ENCODE measurements at places on chromosomes 3 and 15.

DNA sequence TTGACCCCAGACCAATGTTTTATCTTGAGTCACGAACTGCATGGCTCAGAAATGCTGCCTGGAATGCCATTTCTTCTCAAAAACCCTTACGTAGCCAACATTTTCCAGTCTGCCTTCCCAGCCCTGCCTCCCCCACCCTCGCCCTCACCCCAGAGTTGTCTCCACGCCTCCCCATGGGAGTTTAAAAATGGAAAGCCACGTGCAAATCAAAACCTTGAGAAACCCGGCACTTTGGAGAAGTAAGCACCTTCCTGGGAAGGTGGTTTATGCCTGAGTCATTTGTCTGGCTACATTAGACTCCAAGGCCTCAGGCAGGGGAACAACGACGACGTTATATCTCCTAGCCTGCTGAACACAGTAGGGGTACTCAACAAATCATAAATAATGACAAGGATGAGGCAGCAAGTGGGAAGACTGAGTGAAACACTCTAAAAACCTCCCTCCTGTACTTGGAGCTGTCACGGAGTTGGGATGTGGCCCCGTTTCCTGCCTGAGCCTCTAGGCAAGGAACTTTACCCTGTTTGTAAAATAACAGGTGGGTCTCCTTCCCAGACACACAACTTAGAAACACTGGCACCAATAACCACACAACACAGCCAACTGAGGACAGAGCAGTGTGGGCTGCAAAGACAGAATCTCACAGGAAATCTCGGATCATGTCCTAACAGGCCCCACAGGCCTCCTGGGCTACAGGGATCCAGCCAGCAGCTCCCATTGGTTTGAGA lies 179.1 kb downstream of the NTRK3 start:
- DNase-seq: no peak

DNA sequence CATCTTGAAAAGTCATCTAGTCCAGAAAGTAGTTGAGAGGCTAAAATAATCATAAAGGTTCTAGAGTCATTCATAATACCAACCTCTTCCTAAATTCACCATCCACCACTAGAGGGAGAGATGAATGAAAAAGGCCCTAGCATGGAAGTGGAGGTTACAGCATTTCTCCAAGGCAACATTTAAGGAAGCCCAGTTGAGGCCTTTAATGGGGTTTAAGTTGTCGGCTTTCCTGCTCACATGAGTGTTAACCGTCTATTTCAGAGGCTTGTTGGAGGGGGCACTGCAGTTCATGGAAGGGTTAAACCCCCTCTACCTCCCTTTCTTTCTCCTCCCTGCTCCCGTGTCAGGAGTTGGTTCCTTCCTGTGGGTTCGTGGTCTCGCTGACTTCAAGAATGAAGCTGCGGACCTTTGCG lies 3.8 kb upstream of the SLCO3A1 start:
- DNase-seq: peak; percentile 26

DNA sequence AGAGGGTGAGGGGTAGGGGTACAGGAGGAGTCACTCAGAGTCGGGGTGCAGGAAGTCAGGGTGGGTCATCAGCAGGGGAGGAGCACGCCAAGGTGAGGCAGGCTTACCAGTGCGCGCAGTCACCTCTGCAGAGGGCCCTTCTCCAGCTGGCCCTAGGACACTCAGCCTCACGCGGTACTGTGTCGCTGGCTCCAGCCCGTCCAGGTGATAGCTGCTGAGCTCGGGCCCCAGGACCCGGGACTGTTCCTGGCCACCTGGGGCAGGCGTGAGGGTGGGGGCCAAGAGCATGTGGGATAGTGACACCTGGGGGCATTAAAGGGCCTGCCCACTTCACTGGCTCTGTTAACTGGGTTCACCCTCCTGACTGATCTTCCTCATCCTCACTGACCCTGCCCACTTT lies 7.4 kb downstream of the COL7A1 start:
- no peak for DNase-seq

- peak; percentile 17 for DNase-seq
These were observed 148.1 kb downstream of the WDR76 start for GRCh38 chr15:43974852-43975251.

GRCh38 chr3:45572755-45573154 lies 21.8 kb upstream of the LIMD1 start:
- no peak for DNase-seq

DNA sequence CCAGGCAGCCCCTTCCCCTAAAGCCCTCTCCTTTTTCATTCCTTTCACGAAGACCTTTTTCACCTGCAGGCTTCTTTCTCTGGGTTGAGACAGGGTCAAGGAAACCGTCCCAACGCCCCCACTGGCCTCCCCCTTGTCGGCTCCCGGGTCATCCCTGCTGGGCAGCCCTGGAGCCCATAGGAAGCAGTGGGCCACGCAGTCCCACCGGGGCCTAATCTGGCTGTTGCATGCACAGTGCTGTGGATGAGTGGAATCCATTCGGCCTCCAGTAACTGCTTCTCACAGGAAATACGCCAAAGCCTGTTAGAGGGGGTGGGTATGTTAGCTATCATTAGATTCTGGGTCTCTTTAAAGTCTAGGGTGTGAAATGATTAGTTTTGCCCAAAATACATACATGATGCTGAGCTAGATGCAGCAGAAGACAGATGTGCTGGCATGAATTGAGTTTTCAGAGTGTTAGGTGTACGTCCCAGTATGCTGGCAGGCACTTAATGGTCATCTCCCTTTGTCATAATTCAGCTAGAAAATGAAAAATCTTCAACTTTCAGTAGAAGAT lies 16.6 kb downstream of the LYSMD4 start:
- DNase-seq: no peak

DNA sequence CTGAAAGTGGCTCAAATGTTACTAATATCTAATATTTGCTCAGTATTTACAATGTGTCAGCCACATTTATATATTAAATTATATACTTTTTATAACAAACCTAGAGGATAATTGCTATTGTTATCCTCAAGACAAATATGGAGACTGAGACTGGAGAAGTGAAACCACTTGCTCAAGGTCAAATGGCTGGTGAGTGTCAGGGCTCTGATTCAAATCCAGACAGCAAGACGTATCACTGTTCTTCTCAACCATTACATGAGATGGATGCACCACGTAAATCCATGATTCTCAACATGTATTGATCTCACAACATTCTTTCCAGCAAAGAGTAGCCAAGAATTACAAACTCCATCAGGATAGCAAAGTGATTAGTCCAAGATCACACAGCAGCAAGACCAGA lies 53.8 kb upstream of the CPB1 start:
- no peak for DNase-seq

DNA sequence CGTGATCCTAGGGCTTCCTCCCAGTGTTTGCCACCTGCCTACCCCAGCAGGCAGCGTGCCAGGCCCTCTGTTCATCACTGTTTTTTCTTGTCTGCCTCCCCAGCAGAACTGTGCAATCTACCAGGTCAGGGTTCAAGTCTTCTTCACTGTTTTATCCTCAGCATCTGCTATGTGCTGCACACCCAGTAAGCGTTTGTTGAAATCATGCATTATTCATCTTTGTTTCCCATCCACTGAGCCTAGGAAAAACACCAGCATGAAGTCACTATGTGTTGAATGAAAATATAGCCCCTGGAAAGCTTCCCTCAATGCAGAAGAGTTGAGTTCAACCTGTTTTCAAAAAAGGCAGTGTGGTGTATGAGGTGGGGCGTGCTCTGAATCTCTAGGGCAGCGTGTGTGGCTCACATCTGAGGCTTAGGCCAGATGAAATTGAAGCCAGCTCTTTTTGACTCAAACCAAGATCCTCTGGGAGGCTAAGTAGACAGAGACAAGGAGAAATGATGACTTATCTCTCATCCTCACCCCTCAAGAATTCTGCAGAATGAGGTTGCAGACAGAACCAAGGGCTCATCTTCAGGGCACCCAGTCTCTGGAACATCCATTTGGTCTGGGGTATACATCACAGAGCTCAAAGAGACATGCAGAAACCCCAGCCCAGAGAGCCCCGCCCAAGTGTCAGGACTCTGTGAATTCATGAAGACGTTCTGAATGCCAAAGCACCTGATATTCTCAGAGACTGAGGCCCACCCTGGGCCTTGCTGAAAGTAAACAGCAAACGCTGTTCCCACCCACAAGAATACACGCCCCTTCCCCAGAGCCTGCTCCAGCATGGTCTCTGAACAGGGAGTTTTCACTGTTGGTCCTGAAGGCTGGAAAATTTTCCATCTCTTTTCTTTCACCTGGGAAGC lies 5.7 kb upstream of the CAV3 start:
- DNase-seq: no peak

- DNase-seq: peak; percentile 79
These were observed 10.8 kb upstream of the SHF start for GRCh38 chr15:45198337-45199135.

DNA sequence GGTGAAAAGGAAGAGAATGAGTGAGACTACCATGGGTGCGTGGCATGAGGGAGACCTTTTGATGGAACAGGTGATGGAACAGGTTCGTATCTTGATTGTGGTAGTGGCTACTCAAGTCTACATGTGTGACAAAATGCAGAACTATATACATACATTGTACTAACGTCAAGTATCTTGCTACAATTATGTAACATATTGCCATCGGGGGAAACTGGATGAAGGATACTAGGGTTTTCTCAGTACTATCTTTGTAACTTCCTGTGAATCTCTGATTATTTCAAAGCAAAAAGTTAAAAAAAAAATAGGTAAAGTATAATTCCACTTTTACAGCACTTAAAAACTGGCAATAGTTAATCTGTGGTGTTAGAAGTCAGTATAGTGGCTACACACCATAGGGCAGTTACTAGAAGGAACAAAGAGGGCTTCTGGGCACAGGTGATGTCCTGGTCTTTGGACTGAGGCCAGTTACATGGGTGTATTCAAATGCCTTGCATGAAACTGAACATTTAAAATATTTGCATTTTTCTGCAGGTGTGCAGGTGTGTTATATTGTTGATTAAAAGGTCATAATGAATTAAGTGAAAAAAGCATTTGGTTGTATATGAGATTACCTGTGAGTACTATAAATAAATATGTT lies 61.4 kb downstream of the LRRK1 start:
- no peak for DNase-seq

DNA sequence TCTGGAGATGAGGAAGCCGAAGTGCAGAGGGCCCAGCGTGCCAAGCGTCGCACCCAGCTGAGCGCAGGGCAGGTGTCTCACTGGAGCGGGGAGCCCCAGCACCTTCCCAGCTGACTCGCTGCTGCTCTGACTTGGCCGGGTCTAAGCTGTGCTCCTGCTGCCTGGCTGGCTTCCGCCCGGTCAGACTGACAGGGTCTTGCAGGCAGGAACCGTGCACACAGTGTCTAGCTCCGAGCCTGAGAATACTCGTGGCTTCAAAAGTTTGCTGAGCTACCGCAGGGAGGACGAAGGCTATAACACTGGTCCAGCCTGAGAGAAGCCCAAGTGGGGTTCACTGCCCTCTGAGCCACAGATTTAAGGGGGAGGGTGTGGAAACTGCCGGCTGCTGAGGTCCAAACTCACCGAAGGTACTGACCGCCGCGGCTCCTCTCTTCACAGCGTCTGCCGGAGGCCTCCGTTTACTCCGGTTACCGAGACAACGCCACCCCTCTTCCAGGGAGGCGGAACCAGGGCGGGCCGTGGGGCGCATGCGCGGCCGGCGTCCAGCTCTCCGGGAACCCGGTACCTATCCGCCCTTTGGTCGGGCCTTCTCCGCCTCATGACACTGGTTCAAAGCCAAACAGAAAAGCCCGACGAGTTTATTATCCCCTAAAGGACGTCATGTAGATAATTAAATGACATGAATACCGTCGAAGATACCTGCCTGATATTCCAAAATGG lies at the start of gene CFAP44:
Gene CFAP44 (minus strand): TSS at position 443 of the 720 bp plus-strand sequence. CDS start 7,829 bp downstream, outside the sequence.
- DNase-seq: peak; percentile 13

- DNase-seq: no peak
These were observed 71.1 kb upstream of the CLDN18 start for GRCh38 chr3:137938876-137939275.

DNA sequence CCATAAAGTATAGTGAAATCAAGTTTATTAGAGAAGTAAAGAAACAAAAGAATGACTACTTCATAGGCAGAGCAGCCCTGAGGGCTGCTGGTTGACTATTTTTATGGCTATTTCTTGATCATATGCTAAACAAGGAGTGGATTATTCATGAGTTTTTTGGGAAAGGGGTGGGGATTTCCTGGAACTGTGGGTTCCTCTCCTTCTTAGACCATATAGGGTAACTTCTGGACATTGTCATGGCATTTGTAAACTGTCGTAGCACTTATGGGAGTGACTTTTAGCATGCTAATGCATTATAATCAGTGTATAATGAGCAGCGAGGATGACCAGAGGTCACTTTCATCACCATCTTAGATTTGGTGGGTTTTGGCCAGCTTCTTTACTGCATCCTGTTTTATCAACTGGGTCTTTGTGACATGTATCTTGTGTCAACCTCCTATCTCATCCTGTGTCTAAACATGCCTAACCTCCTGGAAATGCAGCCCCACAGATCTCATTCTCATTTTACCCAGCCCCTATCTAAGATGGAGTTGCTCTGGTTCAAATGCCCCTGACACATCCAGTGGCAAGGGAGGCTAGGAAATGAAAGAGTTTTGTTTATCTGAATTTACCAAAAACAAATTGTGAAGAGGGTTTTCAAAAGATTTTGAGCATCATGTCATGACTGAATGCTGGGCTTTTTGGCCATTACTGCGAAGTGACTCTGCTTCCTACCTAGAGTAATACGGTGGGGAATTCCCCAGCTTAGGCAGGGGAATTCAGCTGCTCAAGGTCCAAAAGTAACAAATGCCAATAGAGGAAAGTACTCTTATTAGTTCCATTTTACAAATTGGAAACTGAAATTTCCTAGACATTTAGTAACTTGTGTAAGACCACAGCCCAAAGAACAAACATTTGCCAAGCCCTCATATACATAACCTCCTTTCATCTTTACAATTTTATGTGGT lies 6.2 kb upstream of the SPSB4 start:
- no peak for DNase-seq

- peak; percentile 14 for DNase-seq
These were observed 22.1 kb upstream of the NEO1 start for GRCh38 chr15:73030122-73030679.

- no peak for DNase-seq
These were observed 28.4 kb downstream of the USF3 start for GRCh38 chr3:113668015-113668414.

DNA sequence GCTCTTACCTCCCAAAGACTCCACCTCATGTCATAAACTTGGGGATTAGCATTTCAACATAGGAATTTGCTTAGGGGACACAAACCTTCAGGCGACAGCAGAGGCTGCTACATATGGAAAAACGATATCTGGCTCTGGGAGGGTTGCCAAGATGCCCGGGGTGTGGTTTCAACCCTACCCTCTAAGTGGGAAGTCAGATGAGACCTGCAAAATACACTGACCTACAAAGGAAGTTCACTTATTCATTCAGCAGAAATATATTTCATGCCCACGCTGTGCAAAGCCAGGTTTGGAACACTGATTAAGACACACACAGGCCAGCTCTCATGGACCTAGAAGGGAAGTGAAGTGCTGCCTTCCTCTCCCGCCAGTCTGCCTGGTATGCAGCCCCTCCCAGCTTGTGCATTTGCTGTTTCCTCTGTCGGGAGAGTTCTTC lies 239.3 kb downstream of the FEZF2 start:
- DNase-seq: no peak

- DNase-seq: no peak
These were observed 617.0 kb upstream of the CBLB start for GRCh38 chr3:106485802-106486201.

GRCh38 chr3:107068980-107069379 lies 308.3 kb upstream of the CCDC54 start:
- no peak for DNase-seq

All from NCI-H510A treated with DMSO at 0.1 percent for 48 hours (cell line).